ENCODE measurements at places on chromosomes 2 and 18.

- no peak for DNase-seq
Observed at GRCh38 chr2:46569061-46569560, 89.7 kb downstream of the TMEM247 start.

- no peak for DNase-seq
Observed at GRCh38 chr2:184956856-184957255, 358.5 kb downstream of the ZNF804A start.

- no peak for DNase-seq
Observed at GRCh38 chr2:19776941-19777514, 124.8 kb downstream of the TTC32 start.

DNA sequence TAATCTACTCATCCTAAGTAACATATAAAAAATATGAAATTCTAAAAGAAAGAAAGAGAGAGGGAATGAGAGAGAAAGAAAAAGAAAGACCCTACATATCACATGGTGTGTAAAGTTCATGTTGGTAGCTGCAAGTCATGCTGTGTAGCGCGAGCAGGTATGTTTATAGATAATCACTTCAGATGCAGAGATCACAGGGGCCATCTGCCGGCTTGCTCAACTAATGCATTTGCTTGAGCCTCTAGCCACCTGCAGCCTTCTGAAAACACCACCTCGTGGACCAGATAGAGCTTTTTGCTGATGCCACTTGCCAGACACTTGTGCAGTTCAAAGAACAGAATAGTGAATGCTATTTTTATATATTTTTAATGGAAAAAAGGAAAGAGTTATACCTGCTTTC is 37.6 kb downstream of the CDH7 start:
- DNase-seq = peak; percentile 10

- DNase-seq = no peak
Observed at GRCh38 chr18:24766376-24766775, 305.9 kb downstream of the HRH4 start.

DNA sequence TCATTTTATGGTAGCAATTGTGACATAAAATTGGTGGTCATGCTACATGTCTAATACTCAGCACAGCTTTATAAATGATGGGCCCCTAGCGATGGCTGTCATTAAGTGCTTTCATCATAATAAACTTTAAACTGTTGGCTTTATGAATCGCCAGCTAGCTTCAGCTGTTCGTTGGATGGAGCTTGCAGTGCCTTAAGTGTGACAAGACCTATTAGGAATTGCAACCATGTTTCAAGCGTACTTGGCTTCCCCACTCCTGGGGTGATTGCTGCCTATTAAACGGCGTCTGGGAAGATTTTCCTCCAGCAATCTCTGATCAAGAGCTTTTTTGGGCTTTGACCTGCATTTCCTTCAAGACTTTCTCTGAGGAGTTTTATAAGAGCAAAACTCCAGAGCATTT is 164.5 kb upstream of the SIX3 start:
- DNase-seq = no peak

DNA sequence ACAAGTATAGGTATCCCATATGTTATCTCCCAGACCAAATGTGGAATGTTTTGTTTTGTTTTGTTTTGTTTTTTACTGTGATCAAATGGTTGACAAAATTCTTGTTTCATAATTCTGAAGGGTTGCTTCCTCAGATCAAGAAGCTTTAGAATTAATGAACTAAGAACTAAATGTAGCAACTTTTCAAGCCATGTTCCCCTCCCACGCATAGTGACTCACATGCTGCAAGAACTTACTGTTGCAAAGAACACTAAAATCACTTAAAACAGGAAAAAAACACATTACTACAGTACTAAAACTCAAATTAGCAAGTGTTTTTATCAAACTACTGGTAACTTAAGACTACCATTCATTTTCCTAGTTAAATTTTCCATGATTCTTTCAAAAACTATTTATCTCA is 30.6 kb downstream of the HNRNPLL start:
- no peak for DNase-seq

- DNase-seq = no peak
Observed at GRCh38 chr2:10965241-10965843, 53.6 kb downstream of the KCNF1 start.
